HuH-7 (cell line): ENCODE measurements at places on chromosomes 4 and X.

DNA sequence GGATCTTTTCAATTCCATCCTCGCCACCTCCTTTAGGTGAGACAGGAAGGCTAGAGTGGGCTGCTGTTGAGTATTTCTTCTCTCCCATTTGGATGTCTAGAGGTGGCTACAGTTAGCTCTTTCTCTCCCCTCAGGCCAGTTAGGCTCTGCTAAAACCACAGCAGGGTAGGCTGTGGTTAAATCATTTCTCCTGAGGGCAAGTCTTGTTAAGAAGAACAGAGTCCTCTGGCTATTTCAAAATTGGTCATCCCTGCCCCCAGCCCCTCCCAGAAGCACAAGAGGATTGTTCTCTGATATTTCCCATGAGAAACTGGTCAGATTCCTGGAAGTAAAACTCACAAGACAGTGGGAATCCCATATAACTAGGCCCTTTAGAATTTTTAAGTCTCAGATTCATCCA, 1359.5 kb downstream of the TECRL start:
- no peak for DNase-seq

DNA sequence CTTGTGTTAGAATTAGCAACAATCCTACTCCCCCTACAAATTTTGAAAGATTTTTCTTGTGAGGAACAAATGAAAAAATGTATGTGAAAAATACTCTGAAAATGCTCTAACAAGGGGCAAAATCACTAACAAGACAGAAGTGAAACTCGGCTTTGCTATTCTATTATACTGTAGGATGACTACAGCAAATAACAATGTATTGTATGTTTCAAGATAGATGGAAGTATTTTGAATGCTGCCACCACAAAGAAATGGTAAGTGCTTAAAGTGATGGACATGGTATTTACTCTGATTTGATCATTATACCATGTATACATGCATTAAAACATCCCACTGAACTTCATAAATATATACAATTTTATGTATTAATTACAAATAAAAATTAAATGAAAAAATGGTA, 192.8 kb downstream of the SPOCK3 start:
- DNase-seq = no peak

DNA sequence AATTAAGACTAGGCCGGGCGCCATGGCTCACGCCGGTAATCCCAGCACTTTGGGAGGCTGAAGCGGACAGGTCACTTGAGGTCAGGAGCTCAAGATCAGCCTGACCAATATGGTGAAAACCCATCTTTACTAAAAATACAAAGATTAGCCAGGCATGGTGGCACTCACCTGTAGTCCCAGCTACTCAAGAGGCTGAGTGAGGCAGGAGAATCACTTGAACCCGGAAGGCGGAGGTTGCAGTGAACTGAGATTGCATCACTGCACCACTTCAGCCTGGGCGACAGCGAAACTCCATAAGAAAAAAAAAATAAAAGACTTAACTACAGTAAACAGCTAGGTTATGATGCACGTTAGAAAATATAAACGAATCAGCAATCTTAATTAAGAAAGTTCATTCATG, 216.0 kb upstream of the TEX13C start:
- no peak for DNase-seq

- no peak for DNase-seq
Measured at GRCh38 chr4:87805971-87806370, 6.6 kb downstream of the IBSP start.

DNA sequence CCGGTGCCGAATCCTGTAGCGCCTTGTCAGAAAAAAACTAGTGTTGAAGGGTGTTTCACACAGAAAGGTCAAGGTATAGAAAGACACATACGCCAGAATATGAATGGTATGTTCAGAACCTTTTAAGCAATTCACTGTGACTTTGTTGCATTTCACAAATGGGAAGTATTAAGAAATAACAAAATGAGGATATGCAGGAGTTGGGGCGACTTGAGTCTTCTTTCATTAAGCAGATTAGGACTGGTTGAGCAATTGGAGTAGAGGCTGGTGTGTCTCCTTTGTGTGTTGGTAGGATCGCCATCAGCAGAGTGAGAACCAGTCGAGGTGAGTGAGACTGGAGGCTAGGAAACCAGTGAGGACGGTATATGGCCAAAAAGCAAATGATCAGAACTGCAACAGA, 1454.5 kb upstream of the TENM3 start:
- DNase-seq = no peak

GRCh38 chrX:121191779-121192178, 144.4 kb downstream of the GLUD2 start:
- DNase-seq = no peak

DNA sequence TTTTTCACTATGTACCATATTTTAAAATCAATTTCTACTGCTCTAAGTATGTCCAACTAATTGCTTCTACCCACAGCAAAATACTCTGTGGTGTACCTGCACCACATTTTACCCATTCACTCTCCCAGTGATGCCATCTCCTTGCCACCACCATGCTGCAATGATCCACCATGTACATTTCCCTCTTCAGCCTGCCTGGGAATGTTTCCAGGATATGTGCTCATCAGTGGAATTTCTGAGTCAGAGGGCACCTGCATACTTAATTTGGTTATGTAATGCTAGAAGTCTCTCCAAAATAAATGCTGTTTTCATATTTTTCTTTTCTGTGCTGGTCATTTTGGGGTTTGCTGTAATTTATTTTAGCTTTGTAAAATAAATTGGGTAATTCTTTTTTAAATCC, 33.2 kb upstream of the OCIAD2 start:
- no peak for DNase-seq

DNA sequence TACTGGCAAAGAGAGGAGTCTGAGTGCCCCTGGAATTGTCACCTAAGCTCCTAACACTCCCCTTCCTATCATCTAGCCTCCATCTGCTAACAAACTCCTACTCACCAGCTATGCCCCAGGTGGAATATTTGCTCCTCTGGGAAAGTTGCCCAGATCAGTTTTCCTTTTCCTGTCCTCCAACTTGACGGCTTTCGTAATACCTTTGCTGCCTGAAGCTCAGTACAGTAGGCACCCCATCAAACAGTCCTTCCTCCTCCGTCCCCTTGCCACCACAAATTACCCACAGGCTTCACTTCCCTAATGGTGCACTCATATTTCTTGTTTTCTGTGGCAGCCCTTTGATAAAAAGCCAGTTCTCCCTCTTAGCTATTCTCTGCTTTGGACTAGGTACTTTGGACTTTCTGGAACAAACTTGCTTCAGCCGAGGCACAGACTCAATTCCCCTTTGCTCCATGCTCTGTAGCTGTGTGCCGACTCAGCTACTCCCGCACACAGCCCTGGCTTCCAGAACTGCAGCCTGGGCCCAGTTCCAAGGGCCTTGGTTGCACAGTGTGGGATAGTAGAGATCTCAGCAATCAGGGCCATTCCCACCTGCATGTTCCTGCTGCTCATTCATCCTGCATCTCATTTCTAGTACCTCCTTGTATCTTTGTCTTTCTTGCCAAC, 605.1 kb downstream of the BCOR start:
- no peak for DNase-seq

GRCh38 chrX:17732138-17732783, 5.0 kb upstream of the SCML1 start:
- DNase-seq = no peak

GRCh38 chr4:116005806-116006088, 892.3 kb upstream of the NDST4 start:
- DNase-seq = no peak

DNA sequence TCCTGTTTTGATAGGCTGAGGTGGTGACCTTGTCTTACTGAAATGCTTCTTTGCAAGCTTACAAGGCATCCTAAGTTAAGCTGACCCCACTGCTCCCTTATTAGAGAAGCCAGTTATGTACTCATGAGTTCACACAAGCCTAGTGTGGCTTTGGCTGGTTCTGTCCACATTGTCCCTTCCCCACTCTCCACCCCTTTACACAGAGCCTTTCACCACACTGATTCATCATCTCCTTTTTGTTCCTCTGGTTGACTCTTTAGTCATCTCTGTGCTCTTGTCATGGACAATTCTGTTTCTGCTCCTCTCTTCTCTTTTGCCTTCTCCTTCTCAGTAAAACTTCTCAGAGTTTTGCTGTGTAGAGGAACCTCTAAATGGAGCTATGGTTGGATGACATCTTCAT, 4.9 kb downstream of the CHRNA9 start:
- no peak for DNase-seq

DNA sequence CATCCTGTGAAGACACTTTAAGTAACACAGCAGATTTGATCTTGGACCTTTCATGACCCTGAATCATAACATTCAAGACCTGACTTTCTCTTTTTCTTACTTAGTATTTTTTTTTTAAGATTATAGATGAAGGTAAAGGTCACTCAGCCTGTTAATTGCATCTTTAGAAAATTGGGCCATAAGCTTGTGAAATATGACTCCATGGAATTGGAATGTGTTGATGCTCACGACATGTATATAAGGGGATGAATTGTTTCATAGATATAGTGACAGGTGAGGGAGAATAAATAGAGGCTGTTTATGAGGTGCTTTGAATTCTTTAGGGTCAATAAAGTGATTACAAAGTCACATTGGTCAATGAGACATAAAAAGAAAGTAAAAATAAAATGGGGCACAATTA, 27.7 kb upstream of the HS3ST1 start:
- DNase-seq = no peak

- DNase-seq = no peak
Measured at GRCh38 chrX:122783918-122784317, 400.2 kb upstream of the GRIA3 start.

GRCh38 chrX:48683411-48683982, at the start of gene WAS:
Gene WAS (plus strand): TSS chrX:48683799. CDS start chrX:48683854, 55 bp downstream.
- DNase-seq = no peak

DNA sequence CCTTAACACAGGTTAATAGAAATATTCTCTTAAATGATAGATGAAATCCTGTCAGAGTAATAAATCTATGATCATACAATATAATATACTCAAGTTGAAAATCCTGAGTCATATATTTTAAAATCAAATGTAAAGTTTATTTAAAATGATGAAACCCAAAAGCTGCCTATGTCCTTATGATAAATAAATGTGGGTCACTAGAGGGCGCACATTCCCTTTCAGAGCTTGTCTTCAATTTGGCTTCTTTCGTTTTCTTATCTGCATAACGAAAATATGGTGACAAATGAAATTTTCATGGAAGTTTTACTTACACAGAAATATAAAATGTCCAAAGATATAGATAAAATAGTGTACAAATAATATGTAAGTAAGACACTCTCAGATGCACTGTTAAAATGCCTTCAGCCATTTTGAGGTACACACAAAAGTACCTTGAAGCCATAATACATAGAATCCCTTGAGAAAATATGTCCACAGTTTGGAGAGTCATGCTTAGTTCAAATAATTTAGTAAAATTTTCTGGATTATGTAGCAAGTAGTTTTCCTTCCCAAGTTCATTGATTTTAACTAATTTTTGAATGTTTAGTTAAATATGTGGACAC, 680.4 kb downstream of the DMD start:
- no peak for DNase-seq

- no peak for DNase-seq
Measured at GRCh38 chr4:85030156-85030555, 63.7 kb upstream of the WDFY3 start.

DNA sequence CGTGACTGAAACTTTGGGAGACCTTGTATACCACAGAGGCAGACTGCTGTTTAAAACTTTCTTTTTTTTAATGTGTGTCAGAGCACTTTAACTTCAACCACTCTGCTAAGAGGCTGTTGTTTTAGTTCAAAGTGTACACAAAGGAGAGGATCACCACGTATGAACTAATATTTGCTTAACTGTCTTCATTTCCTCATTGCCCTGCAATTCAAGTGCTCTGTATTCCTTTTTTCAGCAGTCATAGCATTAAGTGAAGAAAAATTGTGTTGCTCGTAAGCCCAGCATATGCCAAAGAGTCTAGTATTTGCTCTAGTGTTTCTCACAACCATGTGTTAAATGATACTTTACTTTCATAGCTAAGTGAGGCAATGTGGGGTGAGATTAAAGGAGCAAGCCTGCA, 63.0 kb upstream of the HHIP start:
- peak; percentile 10 for DNase-seq

DNA sequence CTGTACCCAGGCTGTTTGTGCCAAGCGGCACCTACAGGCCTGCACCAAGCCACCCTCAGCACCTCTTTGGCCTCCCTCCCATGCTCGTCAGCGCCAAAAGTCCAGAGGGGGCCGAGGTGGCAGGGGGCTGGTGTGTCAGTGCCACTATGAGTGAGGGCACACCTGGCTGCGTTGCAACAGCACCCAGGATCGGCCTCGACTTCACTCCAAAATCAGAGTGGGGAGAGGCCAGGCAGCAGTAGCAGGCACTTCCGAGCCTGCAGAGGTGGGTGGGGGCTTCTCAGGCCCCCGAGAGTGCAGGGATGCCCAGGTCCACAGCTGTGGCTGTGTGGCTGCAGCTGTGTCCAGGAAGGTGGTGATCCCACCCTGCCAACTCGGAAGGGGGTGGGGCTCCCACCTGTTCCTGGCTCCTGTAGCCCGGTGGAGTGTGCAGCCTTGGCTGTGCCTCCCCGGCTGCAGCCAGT, 58.5 kb downstream of the PPA2 start:
- no peak for DNase-seq

- no peak for DNase-seq
Measured at GRCh38 chrX:124736553-124737270, 390.3 kb downstream of the SH2D1A start.

DNA sequence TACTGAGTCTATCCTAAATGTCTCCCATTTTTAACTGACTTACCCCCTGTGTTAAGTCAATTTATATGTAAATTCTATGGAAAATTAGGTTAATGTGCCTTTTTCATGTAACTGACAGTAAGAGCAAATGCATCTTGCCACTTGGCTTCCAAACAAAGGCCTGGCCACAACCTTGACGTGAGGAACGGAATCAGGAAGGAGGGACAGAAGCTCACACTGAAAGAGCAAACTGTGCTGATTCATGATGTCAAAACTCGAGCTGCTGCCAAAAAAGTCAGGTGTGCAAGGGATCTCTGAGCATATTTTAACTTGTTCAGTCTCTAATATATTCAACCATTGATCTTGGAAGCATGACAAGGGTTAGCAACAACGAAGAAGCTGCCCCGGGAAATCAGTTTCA, 35.8 kb downstream of the GPM6A start:
- no peak for DNase-seq

- no peak for DNase-seq
Measured at GRCh38 chr4:73709451-73710033, 30.8 kb upstream of the CXCL8 start.

DNA sequence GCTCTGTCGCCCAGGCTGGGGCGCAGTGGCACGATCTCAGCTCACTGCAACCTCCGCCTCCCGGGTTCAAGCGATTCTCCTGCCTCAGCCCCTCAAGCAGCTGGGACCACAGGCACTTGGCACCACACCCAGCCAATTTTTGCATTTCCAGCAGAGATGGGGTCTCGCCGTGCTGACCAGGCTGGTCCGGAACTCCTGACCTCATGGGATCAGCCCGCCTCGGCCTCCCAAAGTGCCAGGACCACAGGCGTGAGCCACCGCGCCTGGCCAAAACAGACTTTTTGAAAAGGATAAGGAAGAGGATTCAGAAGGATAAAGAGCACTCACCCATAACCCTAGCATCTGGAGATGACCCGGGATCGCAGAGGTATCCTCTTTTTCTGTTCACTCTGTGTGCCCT, 224.5 kb upstream of the AGTR2 start:
- DNase-seq = no peak

- DNase-seq = no peak
Measured at GRCh38 chrX:103540145-103540544, 20.9 kb upstream of the RAB40A start.
